ENCODE measurements at places on chromosomes 2 and 18.

- DNase-seq: no peak
Observed at GRCh38 chr2:183752571-183752970, 628.3 kb downstream of the NUP35 start.

DNA sequence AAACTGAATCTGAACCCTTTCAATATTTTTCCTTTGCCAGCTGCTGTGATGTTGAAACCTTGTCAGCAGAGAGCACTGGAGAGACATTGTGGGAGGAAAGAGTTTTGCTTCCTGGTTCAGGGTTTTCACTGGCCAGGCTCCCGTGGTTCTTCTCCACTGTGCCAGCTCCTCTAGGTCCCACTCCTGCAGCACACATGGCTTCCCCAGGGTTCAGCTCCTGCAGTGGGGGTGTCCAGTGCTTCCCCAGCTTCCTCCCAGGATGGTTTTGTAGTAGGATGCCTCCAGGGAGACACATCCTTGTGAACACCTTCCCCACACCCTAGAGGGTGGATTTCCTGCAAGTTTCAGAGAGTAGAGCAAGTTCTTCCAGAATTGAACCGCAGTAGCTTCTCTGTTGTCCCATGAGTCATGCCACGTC is 24.0 kb upstream of the SULT1C3 start:
- no peak for DNase-seq

DNA sequence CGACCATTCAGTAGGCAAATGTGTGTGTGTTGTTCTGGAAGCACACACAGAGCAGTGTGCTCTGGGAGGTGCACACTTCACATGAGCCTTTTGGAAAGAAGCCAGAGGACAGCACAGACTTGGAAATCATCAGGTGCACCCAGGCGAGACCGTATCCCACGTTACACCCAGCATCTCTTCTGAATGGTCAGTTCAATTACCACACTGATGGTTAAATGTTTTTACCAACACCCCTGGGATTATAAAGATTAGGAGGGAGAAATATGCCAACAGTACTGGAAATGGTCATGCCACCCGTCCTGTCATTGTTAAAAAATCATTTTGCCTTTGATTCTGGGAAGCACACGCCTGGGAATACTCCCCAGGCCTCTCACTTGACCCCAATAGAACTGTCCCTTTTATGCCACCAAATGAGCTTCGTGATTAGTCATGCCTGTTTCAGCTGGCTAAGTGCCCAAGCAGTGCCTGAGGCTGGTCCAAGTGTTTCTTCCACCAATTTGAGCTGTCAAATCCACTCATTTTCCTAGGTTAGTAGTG is 183.7 kb downstream of the NRP2 start:
- no peak for DNase-seq

DNA sequence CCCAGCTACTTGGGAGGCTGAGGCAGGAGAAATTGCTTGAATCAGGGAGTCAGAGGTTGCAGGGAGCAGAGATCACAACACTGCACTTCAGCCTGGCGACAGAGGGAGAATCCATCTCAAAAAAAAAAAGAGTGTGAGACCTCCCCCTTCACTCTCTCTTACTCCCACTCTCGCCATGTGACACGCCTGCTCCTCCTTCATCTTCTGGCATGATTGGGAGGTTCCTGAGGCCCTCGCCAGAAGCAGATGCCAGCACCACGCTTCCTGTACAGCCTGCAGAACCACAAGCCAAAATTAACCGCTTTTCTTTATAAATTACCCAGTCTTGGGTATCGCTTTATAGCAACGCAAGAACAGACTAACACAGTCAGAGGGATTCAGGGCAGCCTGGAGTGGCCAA is 66.3 kb upstream of the CREB1 start:
- DNase-seq: no peak

DNA sequence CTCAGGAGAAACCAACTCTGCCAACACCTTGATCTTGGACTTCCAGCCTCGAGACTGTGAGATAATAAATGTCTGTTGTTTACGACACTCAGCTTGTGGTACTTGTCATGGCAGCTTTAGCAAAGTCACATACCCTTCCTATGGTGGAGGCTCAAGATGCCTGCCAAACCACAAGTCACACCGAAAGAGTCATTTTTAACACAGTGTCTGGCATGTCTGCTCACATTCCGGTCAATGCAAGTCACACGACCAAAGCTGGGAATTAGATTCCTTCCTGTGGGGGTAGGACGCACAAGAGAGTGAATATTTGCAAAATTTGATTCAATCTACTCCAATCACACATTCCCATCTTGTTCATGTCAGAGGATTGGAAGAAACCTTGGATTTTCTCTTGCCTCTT is 24.6 kb downstream of the KCNE4 start:
- DNase-seq: no peak

GRCh38 chr2:119234021-119235019 is 10.7 kb downstream of the STEAP3 start:
- DNase-seq: no peak

DNA sequence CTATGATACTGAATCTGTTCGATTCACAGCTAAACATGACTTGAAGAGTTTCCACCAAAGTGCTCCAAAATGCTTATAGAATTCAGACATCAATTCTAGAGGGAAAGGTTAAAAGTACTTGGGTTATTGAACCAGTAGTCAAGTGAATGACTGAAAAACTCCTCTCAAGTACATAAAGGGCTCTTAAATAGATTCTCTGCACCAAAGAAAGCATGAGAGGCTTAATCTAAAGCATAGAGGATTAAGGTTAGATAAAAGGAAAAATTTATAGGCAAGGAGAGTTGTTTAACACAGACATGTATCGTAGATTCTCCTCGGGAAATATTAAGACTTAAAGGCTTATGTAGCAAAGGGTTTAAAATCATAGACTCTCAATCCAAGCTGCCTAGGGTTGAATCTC is 701.4 kb downstream of the ERBB4 start:
- DNase-seq: no peak

DNA sequence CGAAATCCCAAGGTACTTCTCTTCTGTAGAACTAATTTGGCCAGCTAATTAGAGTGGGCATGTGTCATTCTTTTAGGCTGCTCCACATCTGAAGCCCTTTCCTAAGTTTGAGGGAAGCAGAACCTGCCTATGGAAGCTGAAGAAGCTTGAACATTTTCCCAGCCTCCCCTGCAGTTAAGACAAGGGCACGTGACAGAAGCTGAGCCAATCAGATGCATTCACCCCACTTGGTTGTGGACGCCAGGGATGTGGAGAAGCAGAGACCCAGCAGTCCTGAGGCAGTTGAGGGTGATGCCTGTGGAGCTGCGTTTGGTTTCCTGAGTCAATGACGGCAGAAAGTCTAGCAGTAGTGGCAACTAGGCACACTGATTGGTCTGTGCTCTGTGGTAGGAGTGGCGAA is 26.1 kb upstream of the CERS6 start:
- DNase-seq: no peak

- DNase-seq: no peak
Observed at GRCh38 chr2:1437101-1437500, 23.8 kb downstream of the TPO start.

DNA sequence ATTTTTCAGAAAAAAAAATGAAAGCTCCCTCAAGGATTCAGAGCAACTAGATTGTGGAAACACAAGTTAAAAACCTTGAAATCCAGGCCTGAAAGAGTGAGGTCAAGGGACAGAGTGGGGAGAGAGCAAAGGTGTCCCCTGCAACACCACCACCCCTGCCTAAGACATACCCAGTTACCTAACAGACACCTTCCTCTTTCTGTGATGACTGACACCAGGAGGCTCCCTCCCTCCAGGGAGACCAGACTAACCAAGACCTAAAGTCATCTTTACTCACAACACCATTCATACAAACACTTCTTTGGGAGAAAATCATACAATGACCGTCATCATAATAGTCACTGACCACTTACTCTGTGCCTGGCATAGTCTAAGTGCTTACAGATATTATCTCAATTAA is 151.8 kb upstream of the NABP1 start:
- no peak for DNase-seq

GRCh38 chr2:207226243-207226642 is 60.5 kb upstream of the KLF7 start:
- DNase-seq: no peak

DNA sequence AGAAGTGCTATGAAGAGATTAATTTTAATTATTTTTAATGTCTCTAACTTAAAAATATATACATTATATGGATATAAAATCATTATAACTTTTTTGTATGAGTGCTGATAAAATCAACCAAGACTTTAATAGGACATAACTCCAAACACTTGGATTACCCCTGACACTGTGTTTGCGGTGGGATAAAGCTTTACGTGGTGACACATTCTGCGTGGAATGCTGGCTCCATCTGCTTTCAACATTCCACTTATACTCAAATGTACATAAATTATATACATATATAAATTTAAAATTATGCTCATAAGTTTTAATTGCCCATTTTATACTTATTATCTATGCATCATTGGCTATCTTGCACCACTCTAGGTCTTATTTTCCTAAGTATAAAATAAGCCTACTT is 30.5 kb downstream of the LINC00305 start:
- DNase-seq: no peak

GRCh38 chr2:54419388-54419787 is 36.7 kb upstream of the SPTBN1 start:
- DNase-seq: no peak

DNA sequence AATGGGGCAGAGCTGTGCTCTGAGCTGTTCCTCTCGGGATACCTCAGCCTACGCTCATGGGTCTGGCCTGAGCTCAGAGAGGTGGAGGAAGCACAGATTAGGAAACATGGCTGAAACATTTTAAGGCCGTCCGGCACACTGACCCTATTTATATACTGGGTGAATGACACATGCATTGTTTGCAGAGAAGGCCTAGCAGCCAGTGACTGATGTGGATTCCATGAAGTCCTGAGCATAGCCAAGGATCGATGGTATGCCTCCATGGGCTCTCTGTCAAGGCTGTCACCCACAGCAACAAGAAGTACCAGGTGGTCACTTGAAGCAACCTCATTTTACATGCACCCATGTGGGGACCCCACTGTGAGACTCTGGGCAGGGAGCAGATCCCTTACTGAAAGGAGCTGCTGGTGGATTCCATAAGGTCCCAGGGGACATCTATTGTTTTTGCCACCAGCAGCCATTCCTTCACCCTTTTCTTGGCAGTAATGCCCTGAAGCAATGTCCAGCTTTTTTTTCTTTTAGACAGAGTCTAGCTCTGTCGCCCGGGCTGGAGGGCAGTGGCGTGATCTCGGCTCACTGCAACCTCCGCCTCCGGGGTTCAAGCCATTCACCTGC is 8.4 kb downstream of the PTMA start:
- DNase-seq: no peak

GRCh38 chr2:130963196-130963848 is 126.6 kb downstream of the ARHGEF4 start:
- no peak for DNase-seq

Data from CD4-positive, alpha-beta T cell treated with Interleukin-21 for 1 hour (primary cell).